BJ (cell line): ENCODE measurements at places on chromosomes 6 and 20. TPM values are rescaled to one million over a fixed set of nuclear protein-coding genes. Genes with fewer than 3 reads are reported as not detected.

Gene SIRPA
- polyA plus RNA-seq = 23.2 and 34.1 TPM in 2 replicates

Gene LRRN4
- 0.04 and 0.06 TPM in 2 replicates for polyA plus RNA-seq

- DNase-seq = no peak
These were observed 92.3 kb upstream of the CARMIL1 start for GRCh38 chr6:25186919-25187318.

GRCh38 chr6:123777563-123777962, 26.1 kb upstream of the NKAIN2 start:
- DNase-seq = no peak

DNA sequence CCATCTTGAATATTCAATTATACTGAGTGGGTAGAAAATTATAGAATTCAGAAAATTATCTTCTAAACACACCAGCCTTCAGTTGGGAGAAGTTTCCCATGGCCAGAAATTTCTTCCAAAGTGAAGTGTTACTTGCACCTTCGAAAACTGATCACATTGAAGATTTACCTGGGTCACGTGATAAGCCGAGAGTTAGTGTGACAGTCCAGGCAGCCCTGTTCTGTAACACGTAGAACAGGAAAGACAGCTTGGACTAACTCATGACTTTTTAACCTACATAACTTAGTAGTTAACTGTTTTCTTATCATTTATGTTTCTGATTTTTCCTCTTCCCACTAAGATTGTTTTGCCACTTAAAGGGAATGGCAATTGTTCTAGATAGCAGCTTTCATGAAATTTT, 118.3 kb upstream of the MTHFD1L start:
- DNase-seq = no peak

- no peak for DNase-seq
These were observed 195.0 kb downstream of the KHDC1L start for GRCh38 chr6:73030257-73030656.

GRCh38 chr6:169556758-169557548, 144.9 kb downstream of the WDR27 start:
- DNase-seq = no peak
